Islet precursor cell (in vitro differentiated cells): ENCODE measurements at places on chromosomes 1 and 21.

GRCh38 chr21:35208104-35208503, 159.0 kb upstream of the RUNX1 start:
- no peak for DNase-seq

- no peak for DNase-seq
Measured at GRCh38 chr1:25821630-25822091, 1.9 kb downstream of the MTFR1L start.

DNA sequence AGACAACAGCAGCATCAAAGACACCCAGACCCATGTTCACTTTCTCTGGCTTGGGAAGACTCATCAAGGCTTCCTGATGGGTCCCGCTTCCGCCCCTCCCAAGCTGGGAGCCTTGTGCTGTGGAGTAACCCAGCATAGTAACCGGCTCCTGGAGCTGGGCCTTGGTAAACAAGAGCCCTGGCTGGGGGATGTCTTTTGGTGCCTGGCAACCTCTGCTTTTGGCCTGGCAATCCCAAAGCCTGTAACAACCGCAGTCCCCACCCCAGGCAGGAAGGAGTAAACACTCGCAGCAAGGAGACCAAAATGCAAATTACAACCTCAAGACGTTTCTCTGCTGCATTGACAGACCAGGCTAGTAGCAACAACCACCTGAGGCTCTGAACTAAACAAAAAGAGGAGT, 16.9 kb upstream of the THRAP3 start:
- peak; percentile 60 for DNase-seq

- DNase-seq, result peak; percentile 69
Measured at GRCh38 chr1:54952950-54953718, 27.3 kb upstream of the TMEM61 start.

DNA sequence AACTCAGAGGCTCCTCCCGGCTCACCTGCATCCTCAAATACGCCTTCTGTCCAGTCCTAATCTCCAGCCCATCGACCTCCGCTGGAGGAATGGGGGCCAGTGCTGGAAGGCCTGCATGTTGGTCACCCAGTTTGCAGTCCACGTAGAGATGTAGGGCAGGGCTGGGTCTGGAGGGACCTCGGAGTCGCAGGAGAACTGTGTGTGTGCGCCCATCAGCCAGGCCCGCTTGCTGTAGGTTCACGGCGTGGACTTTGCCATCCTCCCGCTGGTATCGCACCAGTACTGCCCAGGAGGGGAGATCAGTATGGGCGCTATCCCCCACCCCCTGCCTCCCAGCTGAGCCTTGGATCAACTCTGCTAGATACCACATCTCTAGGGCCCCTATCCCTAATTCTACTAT, 2.7 kb downstream of the THBS3 start:
- no peak for DNase-seq

- DNase-seq, result no peak
Measured at GRCh38 chr1:108817016-108817415, 39.9 kb downstream of the AKNAD1 start.

DNA sequence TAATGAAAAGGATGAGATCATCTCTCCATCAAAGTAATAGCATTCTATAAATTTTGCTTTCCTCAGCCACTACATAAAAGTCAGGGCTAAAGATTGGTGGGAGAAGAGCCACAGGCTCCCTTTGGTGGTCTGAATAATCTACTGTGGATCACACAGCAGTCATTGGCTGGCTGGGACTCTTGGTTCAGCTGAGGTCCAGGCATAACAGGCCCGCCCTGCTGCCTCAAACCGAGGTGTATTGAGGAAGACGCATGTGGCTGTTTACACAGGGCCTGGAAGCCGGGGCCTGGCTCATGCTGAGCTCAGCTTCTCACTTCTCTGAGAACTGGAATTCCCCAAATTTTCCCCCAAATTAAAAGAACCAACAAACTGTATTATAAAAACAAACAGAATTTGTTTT, 139.2 kb downstream of the PTPRC start:
- no peak for DNase-seq

- no peak for DNase-seq
Measured at GRCh38 chr1:232795497-232796053, 9.6 kb upstream of the MAP10 start.

DNA sequence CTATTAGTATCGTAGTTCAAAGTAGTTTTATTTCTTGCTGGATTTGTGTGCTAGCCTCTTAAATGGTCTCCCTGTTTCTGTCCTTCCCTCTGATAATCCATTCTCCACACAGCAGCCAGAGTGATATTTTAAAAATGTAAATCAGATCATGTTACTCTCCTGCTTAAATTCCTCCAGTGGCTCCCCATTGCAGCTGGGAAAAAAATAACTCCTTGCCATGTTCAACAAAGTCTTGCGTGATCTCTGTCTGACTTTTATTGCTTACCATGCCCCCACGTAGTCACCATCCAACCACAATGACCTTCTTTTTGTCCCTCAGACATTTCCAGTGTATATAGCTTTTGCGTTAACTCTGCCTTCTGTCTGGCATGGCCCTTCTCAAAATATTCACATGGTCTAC, 178.8 kb downstream of the FGGY start:
- DNase-seq, result no peak

DNA sequence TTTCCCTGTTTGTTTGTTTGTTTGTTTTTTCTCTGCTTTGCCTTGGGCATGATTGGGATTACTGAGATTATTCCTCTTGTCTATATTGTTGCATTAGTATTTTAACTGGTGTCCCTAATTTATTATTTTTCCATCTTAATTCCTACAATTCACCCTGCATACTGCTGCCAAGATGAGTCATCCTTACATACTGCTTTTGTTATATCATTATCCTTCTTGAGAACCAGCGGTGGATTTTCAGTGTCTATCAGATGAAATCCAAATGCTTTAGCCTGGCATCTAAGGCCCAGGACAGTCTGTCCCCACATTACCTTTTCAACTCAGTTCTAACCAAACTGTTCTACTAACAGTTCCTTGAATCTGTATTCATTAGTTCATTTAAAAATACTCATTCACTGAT, 101.7 kb downstream of the OLFML2B start:
- DNase-seq, result no peak

GRCh38 chr1:63812071-63812700, 38.4 kb downstream of the ROR1 start:
- DNase-seq, result no peak

GRCh38 chr1:195851016-195851601, 757.1 kb downstream of the KCNT2 start:
- DNase-seq, result no peak

GRCh38 chr1:219460896-219461815, 151.7 kb downstream of the ZC3H11B start:
- no peak for DNase-seq

- no peak for DNase-seq
Measured at GRCh38 chr1:54365398-54365797, 40.8 kb downstream of the SSBP3 start.

DNA sequence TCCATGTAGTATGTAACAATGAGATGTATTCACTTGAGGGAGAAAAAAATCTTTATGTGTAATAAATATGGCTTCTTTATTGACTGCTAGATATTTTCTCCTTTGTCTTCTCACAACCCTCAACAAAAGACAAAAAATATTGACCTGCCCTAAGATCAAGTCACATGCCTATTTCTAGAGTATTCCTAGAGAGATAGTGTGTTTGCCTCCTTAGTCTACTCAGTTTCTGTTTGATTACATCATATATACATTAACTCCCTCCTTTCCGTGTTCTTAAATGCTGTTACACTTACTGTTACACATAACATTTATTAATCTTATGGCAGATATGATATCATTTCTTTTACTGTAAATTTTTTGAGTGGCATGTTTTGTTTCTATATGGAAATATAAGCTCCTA, 281.6 kb upstream of the RGS18 start:
- no peak for DNase-seq

DNA sequence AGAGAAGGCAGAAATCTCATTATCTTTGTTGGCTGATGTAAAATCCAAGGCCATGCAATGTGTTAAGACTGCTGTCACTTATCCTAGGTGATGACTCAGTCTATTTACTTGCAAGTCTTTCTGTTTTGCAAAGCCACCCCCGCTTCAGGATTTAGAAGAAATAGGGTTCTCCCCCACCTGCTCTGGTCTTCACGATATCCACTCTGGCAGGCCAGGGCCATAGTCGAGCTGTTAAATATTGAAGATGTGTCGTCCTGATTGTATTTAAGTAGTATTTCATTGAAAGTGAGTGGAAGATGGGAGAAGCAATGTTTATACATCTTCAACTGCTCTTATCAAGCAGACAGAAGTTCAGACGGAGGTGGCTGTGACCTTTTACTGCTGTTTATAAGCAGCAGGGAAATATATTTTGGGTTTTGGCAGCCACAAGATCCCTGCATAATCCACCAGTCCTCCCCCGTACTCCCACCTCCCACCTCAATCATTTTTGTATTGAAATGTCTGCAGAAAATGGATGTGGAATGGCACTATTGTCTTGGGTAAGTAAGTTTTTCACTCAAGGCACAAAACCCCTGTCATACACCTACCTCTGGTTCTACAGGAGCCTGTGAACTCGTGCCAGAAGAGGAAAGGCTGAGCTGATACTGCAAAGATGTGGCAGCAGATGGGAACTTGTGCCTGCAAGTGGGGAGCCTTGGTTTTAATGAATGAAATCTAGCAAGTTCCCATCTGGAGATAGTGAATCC, 117.4 kb downstream of the MRPS6 start:
- DNase-seq, result no peak

GRCh38 chr21:22965455-22966135, 1967.4 kb downstream of the NCAM2 start:
- peak; percentile 56 for DNase-seq

GRCh38 chr1:119007339-119007669, 19.2 kb upstream of the TBX15 start:
- no peak for DNase-seq

DNA sequence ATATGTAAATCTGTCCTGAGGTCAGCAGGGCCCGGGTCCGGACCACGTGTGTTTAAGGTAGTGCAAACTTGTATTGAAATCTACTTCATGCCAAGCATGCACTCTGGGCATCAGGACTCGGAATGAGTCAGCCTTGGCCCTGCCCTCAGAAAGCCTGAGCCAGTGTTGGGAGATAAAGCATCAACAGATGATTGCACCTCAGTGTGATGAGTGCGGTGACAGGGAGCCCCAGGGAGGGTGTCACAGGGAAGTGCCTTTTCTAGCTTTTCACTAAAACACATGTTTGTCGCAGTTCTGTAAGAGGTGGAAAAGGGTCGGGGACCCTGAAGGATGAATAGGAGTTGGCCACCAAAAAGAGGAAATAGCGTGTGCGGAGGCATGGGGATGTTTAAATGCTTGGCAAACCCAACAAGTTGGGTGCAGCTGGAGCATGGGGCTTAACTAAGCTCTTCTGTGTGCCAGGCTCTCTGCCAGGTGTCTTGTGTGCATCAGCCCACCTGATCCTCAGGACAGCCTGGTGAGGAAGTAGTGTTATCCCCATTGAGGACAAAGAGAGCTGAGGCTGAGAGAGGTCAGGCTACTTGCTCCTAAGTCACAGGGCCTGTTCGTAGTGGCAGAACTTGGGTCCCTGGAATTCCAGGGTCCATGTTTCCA, 48.2 kb upstream of the EPB41 start:
- DNase-seq, result no peak

GRCh38 chr1:237786066-237786719, 104.5 kb downstream of the ZP4 start:
- DNase-seq, result peak; percentile 67

GRCh38 chr1:6485168-6486101, 6.0 kb downstream of the PLEKHG5 start:
- no peak for DNase-seq

GRCh38 chr21:34606621-34607020, 8.3 kb downstream of the RCAN1 start:
- no peak for DNase-seq

DNA sequence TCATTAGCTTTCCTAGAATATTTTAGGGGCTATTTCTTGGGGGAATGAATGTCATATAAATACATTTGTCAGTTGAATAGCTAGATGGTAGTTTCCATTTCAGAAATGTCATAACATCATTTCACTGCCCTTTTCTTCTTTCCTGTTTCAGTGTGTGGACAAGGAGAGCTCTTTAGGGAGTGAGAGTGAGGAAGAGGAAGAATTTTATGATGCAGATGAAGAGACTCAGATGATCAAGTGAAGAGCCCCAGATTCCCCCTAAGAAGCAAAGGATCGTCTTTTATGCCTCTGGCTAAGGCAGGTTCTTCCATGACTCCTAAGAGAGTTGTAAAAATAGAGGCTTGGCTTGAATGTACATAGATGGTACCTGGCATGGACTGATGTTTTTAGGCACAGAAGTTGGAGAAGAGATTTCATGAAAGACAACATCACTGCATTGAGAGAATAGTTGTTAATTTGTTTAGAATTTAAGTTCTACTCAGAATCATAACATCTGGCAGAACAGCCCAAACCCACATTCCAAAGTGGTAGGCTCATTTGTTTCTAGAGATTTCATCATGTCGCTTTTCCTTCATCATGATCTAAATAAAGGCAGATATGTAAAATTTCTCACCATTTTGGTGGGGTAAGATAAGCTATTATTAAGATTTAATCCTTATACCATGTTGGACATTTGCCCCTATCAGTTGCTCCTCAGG, 44.2 kb upstream of the MAB21L3 start:
- no peak for DNase-seq

- DNase-seq, result no peak
Measured at GRCh38 chr1:160664573-160665051, 17.8 kb upstream of the SLAMF1 start.

DNA sequence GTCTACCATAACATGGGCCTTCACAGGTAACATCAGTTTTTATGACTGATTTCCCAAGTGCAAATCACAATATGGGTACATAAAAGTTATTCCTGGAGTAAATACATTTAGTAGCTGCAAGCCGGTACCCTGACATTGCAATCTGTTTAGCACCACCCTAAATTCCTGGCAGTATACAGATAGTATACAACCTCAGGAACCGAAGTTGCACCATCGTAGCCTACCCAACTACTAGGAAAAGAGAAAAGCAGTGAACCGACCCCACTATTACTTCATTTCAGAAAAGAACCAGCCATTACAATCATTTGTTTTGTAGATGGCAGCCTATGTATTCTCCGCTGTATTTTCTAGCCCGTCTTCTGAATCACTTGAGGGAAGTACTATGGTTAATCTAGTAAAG, 1.1 kb downstream of the ADIPOR1 start:
- DNase-seq, result no peak

DNA sequence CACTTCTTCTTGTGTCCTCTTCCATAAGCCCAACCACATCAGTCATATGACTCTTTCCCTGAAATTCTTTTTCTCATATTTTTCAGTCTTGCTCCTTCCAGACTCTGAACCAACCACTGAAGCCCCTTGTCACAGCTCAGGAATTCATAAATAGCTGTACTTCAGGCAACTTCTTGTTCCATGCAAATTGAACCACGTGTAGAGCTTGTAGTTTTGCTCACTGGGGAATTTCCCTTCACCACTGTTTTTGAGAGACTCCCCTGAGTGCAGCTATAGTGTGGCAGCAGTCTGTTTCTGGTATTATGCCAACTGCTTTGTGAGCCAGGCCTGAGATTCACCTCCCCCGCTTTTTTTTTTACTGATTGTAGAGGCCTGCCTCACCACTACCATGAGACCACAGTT, 150.3 kb upstream of the SPAG17 start:
- DNase-seq, result no peak

DNA sequence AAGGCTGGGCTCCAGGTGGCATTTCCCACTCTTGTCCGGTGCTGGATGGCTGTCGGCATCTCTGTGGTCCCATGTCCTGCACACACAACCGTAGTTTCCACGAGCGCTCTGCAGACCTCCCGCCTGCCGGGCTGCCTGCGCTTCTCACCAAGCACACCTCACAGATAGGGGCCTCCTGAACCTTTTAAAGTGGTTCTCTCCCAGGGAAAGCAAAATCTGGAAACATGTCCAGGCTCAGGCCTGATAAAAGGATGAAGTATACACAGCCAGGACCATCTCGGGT, 46.2 kb downstream of the CAPN9 start:
- peak; percentile 37 for DNase-seq
